Spinal cord (tissue), 10 donors: ENCODE measurements at places on chromosomes 3 and 15. TPM values are rescaled to one million over a fixed set of nuclear protein-coding genes. Genes with fewer than 3 reads are reported as not detected.
A peak's percentile ranks its signal among the peaks of the same experiment; 100 is the strongest.

DNA sequence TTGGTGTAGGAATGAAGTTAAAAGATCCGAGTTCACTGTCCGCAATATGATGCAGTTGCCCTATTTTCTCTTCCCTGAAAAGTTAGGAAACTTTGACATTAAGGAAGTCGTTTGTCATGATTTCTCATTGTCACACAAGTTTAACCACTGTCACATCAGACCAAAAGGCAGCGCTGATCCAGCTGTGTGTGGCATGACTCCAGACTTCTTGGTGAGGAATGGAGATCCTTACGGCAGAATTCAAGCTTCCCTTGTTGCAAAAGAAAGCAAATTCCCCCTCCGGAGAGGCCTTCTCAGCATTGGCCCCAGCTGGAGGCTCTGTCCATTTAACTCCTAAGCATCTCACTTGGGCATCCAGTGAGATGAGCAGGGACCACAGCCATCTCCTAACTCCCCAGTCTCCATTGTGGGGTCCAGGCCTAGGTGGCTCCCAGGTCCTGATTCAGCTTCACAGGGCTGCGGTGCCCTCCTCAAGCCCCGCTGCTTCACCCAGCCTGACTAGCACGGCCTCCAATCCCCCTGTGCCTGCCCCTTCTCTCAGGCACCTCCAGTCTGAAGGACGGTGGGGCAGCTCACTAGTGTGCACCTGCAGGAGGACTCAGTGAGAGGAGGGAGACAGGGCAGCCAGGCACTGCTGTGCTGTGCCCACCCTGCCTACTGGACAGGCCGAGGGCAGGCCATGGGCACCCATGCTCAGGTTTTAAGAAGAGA, 159.5 kb downstream of the CHSY1 start:
- DNase-seq: peak; percentile 56

- DNase-seq: no peak
Observed at GRCh38 chr3:184145751-184146270, 9.4 kb upstream of the DVL3 start.

GRCh38 chr3:123150449-123151215, 51.1 kb upstream of the SEC22A start:
- no peak for DNase-seq

DNA sequence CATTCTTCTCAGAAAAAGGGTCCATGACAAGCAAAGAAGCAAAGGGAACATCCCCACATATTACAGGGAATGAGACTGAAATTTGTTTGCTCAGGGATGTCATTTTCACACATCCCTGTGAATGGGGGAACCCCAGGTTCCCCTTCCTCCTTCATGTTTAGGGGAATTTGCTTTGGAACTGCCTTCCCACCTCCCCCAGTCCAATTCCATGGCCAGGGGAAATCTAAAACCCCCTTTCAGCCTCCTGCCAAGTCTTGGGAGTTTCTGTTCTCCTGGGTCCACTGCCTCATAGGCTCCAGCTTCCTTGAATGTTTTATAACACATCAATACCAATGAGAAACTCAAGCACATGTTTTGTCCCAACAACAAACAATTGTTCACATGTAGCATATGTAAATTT, 297.5 kb upstream of the CTNNB1 start:
- no peak for DNase-seq

GRCh38 chr15:68309024-68309423, 31.5 kb downstream of the FEM1B start:
- no peak for DNase-seq

DNA sequence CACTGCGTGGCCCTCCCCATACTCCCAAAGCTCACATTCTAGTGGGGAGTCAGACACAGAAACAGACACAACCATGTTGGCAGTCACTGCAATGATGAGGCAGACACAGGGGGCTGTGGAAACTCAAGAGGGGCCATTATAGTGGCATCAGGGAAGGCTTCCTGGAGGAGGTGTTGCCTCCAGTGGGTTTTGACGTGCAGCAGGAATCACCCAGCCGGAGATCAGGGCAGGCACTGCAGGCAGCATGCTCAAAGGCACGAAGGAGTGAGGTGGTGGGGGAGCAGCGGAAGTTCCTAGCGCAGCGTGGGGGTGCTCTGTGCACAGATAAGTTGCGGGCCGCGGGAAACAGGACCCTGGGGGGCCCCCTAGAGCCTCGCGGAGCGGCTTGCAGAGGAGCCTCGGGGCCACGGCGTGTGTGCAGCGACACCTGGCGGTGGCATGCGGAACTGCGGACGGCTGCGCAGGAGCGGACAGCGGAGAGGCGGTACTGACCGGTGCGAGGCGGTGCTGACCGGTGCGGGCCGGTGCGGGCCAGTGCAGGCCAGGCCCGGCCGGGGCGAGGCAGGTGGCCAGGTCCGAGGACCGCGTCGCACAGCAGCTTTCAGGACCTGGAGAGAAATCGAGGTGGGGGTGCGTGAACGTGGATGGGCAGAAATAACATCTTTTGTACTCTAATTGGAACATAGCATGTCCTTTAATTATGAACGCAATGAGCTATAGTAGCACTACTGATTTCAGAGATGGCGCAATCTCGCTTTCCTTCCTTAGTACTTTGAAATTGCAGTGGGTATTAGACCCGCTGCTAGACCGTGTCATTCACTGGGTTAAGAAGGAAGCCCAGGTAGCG, 101.5 kb downstream of the FBLN2 start:
- DNase-seq: peak; percentile 43

GRCh38 chr15:72368899-72369298, 6.9 kb downstream of the HEXA start:
- DNase-seq: no peak

DNA sequence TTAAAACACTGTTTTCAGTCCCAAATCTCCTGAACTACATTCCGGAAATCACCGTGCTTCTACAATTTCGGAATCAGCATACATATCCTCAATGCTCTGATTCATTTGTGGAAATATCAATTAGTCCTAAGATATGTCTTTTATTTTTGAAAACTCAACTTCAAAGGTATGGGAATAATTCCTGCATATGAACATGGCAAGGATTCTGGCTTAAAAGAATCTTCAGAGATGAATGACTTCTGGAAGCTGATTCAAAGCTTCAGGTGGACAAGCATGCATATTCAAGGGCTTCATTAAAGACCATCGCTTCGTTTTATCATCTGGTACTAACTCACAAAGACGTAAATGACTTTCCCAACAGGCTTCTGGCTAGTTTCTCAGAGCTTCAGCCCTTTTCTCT, 246.0 kb upstream of the LRRN1 start:
- DNase-seq: no peak

- peak; percentile 11 for DNase-seq
Observed at GRCh38 chr3:114333180-114333922, 39.5 kb downstream of the TIGIT start.

DNA sequence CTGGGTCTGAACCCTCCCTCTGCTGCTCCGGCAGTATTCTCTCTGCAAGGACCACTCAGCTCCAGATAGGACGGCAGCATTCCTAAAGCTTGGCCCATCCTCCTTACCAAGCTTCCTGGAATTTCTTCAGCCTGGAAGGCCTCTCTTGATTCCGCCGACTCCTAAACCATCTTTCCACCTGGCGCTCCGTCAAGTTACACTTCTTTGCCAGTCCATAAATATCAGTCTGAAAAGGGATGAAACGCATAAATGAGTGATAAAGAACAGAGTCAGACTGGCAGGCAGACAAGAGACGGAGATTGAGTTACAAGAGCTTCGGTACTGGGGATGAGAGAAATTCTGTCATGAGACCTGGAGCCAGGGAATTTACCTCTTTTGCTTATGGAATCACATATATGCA, 44.3 kb downstream of the CERS3 start:
- no peak for DNase-seq

DNA sequence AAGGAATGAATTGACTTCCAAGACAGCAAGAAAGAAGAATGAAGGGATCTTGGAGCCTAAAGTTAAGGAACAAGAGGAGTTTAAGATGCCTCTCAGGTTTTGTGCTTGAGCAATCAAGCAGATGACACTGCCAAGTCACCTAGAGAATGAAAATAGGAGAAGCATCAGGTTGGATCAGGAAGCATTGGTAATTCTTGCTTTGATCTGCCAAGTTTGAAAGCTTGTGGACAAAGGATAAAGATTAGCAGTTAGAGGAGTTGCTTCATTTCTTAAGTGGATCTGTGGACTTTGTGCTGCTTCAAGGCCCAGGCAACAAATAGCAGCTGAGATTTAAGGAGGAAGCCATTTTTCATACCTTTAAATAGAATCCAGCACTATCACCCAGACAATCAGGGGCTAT, 35.6 kb downstream of the FRMD5 start:
- DNase-seq: no peak

DNA sequence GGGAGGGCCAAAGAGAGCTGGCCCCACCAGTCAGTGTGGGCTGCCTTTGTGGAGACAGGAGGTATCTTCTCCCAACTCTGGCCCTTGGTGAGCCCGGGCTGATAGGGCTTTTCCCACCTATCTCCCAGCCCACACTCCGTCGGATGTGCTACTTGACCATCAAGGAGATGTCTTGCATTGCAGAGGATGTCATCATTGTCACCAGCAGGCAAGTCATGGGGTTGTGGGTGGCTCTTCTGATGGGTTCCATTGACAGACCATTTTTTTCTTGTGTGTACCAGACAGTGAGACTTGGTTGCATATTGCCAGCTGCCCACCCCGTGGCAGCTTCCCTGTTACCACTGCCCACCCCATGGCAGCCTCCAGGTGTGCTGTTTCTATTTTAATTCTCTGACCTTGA, 3.3 kb downstream of the COPG1 start:
- DNase-seq: no peak

GRCh38 chr3:74858086-74858485, 243.6 kb upstream of the CNTN3 start:
- DNase-seq: no peak

The LRTM1 gene
- total RNA-seq: 0.17 TPM

The C15orf62 gene
- 0.17 TPM for total RNA-seq

The SUSD5 gene
- total RNA-seq: 5.6 TPM

The CRYGS gene
- total RNA-seq: 5.1 TPM
